ENCODE measurements at places on chromosomes 6 and 20.

GRCh38 chr6:112245511-112246203 is 8.7 kb downstream of the LAMA4 start:
- DNase-seq, result no peak

- no peak for DNase-seq
These were observed 154.0 kb downstream of the JARID2 start for GRCh38 chr6:15399641-15400470.

DNA sequence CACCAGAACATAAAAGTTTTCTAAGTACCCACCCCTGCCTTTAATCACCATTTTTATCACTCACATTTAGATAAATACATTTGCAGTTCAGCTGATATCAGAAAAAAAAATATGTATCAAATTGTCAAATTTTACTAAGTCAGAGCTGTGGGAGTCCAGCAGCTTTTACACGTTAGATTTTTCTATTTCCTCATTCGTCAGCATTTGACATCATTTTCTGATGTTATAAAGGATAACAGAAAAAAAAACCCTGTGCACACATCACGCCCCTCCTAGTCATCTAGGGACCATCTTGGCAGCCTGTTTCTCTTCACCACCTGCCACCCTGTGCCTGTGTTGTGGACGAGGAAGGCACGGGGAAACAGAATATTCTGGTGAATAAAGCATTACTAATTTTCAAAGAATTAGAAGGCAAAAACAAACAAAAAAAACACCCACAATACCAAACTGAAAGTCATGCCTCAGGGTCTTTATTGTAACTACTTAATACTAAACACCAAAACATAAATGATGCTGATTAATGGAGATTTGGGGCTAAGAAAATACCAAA is 12.4 kb downstream of the B4GALT5 start:
- DNase-seq, result peak; percentile 38

DNA sequence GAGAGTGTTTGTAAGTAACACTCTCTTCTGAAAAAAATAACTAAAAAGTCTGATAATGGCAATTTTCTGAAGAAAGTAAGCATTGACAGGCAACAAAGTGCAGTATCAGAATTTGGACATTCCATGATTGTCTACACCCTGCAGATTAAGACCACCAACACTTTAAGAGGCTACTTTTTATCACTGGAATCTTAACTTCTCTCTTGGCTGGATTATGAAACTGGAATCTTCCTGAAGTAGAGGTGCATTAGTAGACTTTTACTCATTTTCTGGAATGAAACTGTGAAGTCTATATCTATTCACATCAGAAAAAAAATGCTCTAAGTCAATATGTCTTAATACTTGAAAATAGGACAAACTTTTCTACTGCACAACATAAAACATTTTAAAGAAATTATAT is 547.5 kb downstream of the COL12A1 start:
- no peak for DNase-seq

DNA sequence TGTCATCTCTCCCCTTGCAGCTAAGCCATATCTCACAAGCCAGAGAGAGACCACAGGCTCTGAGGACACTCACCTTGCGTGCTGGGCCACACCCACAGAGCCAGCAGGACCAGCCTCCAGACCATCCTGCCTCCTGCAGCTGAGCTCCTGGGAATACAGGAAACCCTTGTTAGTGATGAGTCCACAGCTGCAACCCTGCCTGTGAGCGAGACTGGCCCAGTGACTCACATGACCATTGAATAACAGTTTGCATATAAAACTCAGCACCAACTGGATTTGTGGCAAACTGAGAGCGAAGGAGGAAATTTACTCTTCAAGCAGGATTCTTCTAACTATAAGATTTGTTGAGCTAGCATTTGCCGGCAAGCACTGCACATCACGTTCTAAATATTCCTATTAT is 3.0 kb downstream of the THBS2 start:
- DNase-seq, result no peak

DNA sequence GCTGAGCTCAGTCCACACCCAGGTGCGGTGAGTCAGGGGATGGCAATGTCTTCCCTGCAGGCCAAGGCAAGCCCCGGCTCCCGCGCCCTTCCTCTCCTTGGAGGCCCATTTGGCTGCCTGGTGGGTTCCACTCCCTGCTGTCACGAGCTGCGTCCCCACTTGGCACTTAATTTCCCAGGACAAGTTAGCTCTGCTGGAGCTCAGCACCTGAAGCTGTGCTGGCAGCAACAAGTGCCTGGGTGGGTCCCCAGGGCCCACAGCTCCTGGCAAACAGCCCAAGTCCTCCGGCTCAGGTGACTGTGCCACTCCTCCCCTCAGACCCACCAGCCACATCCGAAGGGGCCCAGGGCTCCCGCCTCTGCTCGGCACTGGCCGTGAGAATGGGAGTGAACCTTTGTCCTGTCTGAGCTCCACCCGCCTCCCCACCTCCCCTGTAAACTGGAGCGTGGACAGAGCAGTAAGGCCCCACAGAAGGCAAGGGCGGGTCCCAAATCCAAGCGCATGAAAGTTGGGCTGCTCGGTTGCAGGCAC is 16.9 kb downstream of the LAMA5 start:
- DNase-seq, result no peak

GRCh38 chr20:23666189-23666588 is 22.6 kb downstream of the CST4 start:
- DNase-seq, result no peak
